ENCODE measurements at places on chromosomes 13 and 19.

GRCh38 chr13:68714292-68714691 lies 1393.3 kb upstream of the ATXN8OS start:
- DNase-seq: no peak

DNA sequence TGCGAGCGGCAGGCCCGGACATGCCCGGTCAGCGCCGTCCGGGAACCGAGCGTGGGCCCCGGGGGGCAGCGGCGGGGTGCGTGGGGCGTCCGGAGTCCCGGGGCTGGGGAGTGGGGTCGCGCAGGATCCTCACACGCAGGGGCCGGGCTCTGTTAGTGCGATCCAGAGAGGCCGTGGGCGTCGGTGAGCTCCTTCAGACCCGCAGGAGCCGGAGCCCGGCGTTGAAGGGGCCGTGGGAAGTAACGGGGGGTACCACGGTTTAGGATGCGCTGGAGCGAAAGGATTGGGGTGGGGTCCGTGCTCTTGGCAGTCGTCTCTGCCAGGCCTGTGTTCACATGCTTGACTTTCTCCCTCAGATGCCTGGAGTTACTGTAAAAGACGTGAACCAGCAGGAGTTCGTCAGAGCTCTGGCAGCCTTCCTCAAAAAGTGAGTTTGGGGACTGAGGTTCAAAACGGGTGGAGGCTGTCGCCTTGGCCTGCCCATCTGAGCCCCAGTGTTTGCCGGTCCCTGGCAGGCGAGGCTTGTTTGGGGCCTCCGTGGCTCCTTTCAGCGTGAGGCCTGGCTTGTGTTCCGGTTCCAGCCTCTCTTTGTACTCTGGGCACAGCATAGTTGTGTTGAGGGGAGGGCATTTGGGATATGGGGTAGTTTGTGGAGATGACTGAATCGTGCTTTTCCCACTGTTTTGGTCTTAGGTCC lies 512 bp downstream of the RPS19 start:
- DNase-seq: no peak

GRCh38 chr19:3464587-3465235 lies 15.6 kb downstream of the SMIM24 start:
- DNase-seq: no peak

DNA sequence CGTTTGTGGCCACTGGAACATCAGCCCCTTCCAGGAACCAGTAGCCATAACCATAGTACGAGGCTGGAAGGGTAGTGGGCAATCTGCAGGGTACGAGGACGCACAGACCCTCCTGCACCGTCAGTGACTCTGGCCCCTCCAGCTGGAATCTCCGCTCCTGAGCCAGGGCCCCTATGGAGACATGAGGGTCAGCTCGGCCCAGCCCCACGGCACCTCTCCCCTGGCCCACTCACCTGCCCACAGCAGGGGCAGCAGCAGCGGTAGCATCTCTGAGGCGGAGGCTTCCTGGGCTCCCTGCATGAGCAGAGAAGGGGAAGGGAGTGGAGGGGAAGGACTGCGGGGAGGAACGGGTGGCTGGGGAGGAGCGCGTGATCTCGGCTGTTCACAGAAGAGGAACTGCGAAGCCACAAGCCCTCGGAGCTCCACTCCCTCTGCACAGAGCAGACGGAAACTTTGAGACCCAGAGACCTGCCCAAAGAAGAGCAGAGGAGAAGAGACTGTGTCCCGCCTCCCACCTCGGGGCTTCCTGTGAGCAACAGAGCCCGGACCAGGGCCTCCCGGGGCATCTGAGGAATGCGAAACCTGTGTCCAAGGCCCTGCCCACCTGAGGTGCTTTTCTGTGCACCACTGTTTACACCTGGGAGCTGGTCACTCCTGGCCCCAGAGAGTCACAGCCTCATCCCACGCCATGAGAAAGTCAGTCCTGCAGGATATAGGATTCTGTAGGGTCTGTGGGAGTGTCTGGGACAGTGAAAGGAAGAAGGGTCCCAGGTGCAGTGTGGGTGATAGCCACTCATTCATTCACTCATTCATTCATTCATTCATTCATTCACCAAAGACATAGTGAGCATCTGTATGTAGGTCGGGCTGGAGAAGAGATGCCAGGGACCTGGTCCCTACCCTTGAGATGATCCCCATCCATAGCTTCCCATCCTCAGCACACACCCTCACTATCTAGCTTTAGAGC lies at the start of gene SIGLEC6:
Gene SIGLEC6, minus strand, starts transcription at position 322 of the 967 bp plus-strand sequence. Its CDS starts 22 bp downstream, at position 300.
- no peak for DNase-seq

DNA sequence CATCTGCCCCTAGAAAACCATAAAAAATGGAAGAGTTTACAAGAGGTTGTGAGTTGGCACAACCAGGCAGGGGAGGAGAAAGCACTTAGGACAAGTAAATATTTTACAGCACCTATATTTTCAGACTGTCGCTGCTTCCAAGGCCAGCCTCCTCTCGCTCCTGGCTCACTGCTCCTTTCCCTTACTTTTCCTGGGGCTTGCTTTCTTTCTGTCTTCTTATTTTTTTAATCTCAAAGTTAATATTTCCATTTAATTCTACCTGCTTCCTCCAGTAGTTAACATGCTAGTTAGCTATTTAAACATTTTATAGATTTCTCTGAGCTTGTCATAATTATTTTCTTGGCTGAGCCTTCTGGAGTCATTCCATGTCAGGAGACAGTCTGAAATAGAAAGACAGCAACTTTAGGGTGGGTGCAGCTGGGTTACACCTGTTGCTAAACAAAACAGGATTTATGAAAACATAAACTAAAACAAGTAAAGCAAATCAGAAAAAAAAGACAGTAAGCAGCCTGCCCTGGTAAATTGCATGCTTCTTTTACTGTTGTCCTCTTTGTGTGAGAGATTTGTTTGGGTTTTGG lies 330.1 kb downstream of the DLEU7 start:
- DNase-seq: no peak

DNA sequence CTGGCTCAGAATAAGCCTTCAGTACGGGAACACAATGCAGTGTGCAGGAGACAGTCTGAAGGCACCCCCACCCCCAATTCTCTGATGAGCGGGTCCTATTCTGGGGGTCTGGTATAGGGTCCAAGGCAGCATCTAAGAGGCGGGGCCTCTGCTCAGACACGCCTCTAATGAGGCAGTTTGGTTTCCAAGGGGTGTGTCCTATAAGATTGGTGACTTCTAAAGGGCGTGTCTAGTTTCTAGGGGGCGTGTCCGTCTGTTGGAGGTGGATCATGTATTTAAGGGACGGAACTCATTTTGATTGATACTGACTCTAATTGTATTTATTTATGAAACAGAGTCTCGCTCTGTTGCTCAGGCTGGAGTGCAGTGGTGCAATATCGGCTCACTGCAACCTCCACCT lies 8.7 kb downstream of the FIZ1 start:
- peak; percentile 67 for DNase-seq
